Fibroblast of skin of left biceps (primary cell): ENCODE measurements at places on chromosomes 2 and 18.

GRCh38 chr2:3784731-3785130, 81.4 kb downstream of the DCDC2C start:
- peak; percentile 39 for DNase-seq

- DNase-seq = no peak
These were observed 437.4 kb downstream of the RND3 start for GRCh38 chr2:150050036-150050435.

GRCh38 chr2:166127217-166128155, at the start of gene SCN1A:
Gene SCN1A, minus strand, starts transcription at chr2:166128020. Its CDS starts 54,399 bp downstream, at chr2:166073621.
- DNase-seq = peak; percentile 9

- DNase-seq = no peak
These were observed 891 bp upstream of the FTCDNL1 start for GRCh38 chr2:199851883-199852282.

GRCh38 chr2:66814916-66815315, 380.0 kb downstream of the MEIS1 start:
- no peak for DNase-seq

DNA sequence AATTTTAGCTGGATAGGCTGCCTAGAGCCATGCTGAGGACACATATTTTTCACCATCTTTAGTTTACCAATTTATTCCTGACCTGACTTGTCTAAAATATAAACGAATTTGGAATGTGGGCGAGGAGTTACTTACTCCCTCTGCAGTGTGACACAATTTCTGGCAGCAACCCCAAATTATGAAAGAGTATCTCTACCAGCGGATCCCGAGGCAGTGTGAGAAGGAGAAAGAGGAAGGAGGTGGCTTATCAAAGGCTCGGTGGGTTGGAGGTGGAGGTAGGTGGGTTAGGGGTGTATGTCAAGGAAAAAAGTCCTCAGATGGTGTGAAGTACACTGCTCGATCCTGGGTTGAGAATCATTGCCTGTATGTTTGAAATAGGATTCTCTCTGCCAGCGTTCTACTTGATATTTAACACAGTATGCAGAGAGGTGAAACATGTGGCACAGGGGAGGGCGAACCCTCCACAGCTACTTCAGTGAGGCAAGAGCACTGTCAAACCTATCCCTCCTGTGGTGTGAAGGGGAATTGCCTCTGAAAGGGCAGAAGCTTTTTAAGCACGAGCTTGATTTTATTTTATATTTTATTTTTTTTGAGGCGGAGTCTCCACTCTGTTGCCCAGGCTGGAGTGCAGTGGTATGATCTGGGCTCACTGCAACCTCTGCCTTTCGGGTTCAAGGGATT, 76.0 kb downstream of the RFTN2 start:
- DNase-seq = no peak

GRCh38 chr2:196117214-196117705, 48.6 kb upstream of the DNAH7 start:
- DNase-seq = no peak

DNA sequence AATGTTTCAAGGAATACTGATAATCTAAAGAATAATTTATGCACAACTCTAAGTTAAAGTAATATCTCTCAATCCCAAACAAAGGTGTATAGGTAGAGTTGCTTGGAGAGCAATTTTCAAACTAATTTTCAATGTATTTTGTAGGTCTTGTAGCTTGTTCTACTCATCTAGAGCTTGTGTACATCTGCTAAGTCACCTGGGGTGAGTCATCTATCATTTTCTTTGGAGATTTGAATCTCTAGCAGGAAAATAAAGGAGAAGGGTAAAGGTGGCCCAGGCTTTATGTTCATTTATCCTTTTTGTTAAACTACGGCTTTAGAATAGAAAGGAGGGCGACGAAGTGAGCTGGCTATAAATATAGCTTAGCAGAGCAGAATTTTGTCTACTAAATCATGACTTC, 76.8 kb upstream of the THUMPD2 start:
- no peak for DNase-seq

GRCh38 chr2:86633155-86633651, 9.5 kb upstream of the RNF103 start:
- no peak for DNase-seq
